ENCODE measurements at places on chromosomes 4 and X.

GRCh38 chrX:338836-339400, 20.3 kb upstream of the GTPBP6 start:
- DNase-seq: no peak

DNA sequence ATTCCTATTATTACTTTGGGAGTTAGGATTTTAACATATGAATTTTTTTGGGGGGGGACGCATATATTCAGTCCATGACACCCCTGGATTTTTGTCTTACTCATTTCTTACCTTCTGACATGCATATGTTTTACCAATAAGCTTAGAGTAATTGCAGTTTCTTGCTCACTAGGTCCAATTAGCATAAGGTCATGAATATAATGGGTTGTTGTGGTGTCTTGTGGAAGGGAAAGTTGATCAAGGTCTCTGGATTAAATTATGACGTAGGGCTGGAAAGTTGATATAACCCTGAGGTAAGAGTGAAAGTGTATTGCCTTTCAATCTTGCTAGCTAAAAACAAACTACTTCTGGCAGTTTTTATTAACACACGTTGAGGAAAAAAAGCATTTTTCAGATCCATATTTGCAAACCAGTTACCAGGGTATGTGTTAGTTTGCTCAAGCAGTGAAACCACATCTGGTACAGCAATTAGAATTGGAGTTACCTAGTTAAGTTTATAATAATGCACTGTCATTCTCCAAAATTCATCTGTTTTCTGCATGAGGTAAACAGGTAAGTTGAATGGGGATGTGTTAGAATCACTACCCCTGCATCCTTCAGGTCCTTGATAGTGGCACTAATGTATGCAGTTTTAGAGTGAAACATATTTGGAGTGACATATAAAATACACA, 32.0 kb downstream of the STIM2 start:
- DNase-seq: no peak

DNA sequence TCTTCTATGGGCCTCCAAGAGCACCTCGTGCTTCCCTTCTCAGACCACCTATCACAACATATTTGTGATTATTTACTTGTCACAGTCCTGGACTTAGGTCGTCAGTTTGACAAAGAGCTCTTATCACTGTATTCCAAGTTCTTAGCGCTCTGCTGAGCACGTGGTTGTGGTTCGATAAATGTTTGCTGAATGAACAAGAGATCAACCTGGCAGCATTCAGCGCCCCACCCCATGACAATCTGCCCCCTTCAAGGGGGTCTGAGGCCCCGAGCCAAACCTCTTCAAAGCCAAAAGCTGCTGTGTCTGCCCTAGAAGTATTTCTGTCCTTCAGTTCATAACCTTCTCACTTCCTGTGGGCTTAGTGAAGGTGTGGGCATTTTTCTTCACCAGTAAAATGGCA, 15.0 kb downstream of the RPS4X start:
- DNase-seq: no peak

DNA sequence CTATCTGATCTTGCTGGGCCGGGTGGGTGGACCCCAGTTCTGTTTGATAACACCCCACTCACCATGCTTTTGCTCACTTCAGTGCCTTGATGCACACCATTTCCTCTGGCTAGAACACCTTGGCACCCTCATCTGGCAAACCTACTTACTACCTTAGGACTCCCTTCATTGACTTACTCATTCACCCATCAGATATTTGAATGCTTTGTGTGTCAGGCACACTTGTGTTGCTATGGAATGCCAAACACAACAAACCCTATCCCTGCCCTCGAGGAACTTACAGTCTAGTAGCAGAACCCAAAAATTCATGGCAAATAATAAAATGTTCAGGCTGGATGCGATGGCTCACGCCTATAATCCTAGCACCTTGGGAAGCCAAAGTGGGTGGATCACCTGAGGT, 13.9 kb downstream of the CCNG2 start:
- no peak for DNase-seq

GRCh38 chr4:5824635-5825034, 68.3 kb downstream of the CRMP1 start:
- no peak for DNase-seq

GRCh38 chrX:23939203-23939602, 31.4 kb downstream of the CXorf58 start:
- peak; percentile 52 for DNase-seq

GRCh38 chrX:825991-826390, 195.4 kb downstream of the SHOX start:
- no peak for DNase-seq

DNA sequence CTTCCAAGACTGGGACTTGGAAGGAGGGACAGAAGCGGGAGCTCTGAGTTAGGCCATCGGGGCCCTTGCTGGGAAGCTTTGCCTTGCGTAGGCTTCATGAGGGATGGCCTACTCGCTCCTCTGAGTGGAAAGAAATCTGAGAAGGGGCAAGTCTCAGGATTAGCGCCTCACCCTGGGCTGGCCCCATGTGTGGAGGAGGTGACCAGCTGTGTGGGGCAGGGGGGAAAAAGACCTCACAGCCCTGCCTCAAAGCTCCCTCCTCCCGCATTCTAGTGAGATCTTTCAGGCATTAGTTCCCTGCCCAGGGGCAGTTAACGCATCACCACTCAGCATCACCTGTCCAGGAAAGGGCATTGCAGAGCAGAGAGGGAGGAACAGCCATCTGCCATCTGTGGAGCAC, 156.1 kb downstream of the ENPP6 start:
- no peak for DNase-seq

DNA sequence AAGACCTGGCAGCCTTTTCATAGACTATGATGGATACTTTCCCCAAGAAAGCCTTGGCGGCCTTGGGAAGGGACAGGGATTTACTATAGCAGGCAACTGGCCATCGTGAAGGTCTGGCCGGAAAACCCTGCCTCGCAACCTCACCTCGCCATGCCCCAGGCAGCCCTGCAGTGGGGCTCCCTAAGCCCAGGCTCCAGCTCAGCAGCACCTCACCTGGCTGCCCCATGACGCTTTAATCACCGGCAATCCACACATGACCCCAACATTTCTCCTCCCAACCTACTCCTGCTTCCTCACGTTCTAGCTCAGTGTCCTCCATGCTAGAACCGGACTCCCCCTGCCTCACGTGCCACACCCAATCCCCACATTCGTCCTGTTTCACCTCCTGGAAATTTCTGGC, 82.4 kb downstream of the NSUN7 start:
- no peak for DNase-seq

DNA sequence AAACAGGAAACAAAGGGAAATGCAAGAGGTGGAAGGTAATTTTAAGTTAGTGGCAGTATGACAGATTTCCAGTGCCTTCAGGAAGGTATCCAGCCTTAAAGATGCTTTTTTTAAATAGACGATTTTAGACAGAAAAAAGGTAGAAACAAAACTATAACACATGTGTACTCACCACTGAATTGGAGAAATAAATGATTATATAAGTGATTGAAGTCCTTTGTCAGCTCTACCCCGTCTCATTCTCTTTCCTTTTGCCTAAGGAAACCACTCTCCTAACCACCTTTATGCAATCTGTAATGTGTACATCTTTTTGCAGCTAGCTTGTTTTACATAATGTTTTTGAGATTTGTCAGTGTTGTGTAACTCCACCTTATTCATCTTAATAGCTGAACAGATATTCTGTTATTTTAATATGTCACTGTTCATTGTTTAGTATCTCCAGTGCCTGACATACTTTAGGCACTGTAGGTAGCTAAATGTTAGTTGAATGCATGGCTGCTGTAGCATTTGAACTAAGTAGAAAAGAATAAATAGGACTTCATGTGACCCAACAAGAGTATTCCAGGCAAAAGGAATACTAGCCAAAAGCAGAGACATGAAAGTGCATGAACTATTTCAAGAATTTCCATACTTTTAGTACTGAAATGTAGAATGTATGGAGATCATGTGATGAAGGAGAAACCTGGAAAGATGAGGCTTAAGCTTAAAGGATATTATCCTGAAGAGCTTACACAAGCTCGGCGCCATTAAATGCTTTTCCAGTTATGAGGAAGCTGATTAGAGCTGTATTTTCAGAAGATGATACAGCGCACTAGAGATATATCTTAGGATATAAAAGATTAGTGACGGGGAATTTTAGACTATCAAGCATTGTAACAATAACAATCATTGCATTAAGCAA, 865 bp downstream of the FAM200B start:
- peak; percentile 28 for DNase-seq

DNA sequence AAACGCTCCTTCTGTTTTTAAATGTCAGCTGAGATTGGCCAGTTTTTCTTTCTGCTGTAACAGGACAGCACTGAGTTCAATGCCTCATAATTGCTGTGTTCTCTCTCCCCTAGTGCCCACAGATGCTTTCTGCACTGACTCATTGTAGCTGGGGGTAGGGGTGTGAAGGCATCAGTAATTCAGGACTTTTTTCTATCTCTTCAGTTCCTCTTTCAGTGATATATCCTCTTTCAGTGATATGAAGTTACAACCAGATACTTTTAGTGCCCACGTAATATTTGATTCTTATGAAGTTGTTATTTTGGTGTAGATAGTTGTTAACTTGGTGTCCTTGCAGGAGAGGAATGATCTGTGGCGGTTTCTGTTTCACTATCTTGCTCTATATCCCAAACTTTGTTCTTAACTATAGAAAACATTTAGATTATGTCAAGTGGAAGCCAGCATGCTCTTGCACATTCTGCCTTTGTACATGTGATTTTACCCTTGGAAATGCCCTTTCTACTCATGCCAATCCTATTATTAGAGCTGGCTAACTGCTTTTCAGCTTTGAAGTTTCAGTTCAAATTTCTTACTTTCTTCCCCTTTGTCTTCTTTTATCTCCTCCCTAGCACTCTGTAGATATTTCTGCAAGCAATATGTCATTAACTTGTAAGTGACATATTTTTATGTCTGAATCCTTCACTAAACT, 1258.4 kb downstream of the FAM133A start:
- no peak for DNase-seq

DNA sequence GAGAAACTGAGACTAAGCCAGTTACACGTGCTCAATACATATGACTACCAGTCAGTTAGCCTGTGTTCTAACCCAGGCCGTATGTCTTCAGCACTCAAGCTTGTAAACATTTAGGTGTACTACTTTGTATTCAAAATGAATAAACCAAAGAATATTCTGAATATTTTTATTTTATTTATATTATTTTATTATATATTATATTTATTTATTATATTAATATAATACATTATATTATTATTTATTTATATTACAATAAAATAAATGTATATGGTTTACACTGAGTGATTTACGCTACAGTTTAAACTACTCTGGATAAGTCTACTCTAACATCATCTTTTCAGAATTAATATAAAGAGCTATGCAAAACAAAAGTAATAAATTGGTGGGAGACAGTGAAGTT, 691.5 kb downstream of the CENPC start:
- no peak for DNase-seq

- DNase-seq: no peak
These were observed 171.8 kb downstream of the TLL1 start for GRCh38 chr4:166044871-166045270.

GRCh38 chrX:134753718-134754008, 95.4 kb upstream of the PLAC1 start:
- DNase-seq: no peak

- DNase-seq: peak; percentile 63
These were observed 133.0 kb upstream of the TMLHE start for GRCh38 chrX:155745792-155746191.

DNA sequence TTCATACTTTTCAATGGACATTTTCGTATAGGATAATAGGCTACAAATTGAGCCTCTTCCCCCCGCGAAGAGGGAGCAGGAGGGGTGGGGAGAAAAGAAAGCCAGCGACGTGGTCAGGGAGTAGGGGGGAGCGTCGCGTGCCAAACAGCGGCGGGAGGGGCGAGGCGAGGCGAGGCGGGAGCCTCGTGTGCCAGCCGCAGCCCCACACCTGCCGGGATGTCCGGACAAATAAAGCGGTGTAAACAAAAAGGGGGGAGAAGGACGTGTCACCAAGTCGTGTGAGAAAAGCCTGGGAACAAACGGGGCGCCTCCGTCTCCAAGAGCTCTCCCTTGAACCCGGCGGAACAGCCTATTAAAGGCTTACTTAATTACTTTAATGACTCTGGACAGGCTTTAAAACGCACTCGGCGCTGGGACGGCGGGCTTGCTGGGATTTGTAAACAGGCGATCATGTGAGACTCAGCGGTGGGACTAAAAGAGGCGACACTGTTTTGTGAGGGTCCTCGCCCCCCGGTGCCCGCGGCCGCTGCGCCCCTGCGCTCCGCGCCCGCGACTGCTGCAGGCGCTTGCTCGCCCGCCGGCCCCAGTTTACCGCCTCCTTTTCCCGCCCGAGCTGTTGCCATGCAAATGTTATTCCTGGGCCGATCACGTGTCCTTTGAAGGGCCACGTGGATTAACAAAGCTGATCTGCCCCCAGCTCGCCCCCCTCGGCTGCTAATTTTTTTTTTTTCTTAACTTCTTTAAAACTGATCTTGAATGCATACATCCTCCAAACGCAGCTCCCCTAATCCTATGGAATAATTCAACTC, at the start of gene HELT:
TSS of gene HELT (plus strand) at position 527 of the 809 bp plus-strand sequence. CDS start 439 bp downstream, outside the sequence.
- no peak for DNase-seq

DNA sequence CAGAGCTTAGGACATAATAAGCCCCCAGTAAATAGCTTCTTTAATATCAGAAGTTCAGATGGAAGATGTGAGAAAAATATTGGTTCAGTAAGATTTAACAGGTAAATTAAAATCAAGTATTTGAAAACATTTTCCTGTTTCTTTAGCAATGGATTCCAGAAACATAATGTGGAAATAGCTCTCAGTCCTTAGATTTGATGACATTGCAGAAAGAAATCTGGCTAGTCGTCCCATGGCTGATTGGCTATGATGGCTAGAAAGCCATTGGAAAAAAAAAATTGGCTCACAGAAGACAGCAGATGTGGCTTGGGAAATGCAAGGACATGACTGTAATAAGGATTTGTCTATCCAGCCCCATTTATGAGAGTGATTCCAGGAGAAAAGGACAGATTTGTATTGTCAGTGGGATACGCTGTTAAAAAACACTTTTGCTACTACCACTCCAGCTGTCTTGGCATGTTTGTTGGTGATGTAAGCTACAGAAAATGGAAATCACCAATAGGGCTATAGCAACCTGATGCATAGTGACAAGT, 78.3 kb downstream of the AR start:
- DNase-seq: no peak

Measured in hematopoietic multipotent progenitor cell treated with erythropoietin and hydrocortisone succinate and interleukin-3 and kit ligand, for 15 days (in vitro differentiated cells).